A172 (cell line): ENCODE measurements at places on chromosomes 12 and 14.

DNA sequence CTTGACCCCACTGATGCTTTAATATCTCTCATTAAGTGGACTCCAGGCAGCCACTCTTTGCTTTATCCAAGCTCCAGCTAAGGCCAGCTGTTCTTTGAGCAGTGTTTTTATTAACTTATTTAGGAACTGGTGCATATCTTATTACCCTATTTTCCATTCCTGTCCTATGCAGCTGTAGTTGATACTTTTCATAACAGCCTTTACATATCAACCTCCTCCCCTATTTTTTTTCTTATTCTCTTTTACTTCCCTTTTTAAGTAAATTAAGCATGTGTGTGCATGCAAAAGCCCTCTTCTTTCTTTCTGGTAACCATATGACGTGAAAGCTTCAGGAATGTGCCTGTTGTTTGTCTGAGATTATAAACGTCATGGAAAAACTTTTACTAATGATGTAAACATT is 121.2 kb downstream of the PTPRQ start:
- DNase-seq, result no peak

DNA sequence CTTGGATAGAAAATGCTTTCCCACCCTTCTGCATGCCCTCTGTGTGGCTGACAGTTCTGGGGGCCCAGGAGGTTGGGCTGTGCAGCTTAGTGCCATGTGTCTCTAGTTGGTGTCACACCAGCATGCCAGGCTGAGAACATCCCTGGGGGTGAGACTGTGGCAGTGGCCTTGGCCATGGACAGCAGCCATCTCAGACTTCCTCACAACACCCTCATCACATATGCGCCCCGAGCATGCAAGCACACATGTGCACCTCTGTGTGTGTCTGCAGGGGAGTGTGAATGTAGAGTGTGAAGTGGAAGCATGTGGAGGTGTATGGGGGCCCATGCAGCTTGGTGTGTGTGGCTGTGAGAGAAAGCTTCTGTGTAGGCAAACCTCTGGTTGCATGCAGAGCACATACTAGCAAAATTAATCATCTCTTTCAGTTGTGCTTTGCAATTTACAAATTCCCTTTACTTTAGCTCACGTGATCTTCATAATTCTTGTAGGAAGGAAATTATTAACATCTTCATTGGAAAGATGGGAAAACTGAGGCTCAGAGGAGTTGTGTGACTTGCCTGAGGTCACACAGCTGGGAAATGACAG is 8.4 kb downstream of the ASIC1 start:
- no peak for DNase-seq

GRCh38 chr12:112514926-112515642 is 96.3 kb downstream of the PTPN11 start:
- DNase-seq, result no peak

DNA sequence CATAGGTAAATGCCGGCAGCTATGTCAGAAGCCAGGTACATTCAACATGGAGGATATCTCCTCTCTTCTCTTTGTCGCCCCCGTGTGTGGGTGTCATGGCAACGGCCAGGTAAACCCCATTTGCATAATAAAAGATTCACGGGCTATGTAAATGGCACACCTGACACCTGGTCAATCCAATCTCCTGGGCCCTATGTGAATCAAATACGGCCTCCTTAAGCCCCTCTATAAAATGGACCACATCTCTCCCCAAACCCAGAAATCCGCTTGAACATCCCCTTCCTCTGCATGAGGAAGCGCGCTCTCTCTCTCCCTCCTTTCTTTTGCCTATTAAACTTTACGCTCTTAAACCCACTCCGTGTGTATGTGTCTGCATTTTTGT is 363.7 kb downstream of the SOX5 start:
- DNase-seq, result no peak

GRCh38 chr12:62783881-62784280 is 151.1 kb downstream of the PPM1H start:
- no peak for DNase-seq

- no peak for DNase-seq
Measured at GRCh38 chr12:5317556-5317955, 114.4 kb upstream of the NTF3 start.

DNA sequence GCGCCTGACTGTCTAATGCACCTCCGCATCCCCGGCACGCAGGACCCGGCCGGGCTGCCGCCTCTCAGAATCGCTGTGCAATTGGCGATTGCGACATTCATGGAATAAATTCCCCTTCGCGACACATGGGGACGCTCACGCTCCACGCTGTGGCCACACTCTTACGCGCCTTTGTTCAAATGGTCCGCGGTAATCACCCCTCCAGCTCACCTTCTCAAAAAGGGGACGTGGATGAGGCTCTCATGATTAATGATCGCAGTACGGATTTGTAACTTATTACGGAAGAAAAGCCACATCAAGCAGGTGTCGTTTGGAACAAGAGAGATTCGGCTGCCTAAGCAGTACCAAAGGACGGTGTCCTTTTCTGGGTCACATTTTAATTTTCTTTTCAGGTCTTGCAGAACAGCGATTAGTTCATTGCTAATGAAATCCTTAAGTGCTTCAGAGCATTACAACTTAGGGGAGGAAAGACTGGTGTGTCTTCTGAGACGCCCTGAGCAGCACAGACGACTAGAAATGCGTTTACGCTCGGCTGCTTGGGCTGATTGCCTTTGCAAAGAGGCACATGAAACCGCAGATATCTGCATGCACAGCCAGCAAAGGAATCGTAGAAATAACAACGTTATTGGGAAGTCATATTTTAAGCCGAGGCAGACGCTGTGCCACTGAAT is 37.3 kb upstream of the ADGRD1 start:
- peak; percentile 17 for DNase-seq

DNA sequence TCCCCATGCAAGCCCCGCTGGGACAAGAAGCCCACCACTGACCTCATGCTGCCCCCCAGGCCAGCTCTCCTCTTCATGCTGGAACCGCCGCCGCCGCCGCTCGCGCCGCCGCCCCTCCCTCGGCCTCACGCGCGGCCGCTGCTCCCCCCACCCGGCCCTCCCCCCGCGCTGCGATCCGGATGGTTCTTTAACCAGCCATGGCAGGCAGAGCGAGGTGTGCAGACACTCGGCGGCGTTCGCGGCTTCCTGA is at the start of gene DCAF5:
DCAF5 (minus strand) TSS at position 218 of the 250 bp plus-strand sequence; CDS start at position 77, 141 bp downstream.
- DNase-seq, result peak; percentile 76

DNA sequence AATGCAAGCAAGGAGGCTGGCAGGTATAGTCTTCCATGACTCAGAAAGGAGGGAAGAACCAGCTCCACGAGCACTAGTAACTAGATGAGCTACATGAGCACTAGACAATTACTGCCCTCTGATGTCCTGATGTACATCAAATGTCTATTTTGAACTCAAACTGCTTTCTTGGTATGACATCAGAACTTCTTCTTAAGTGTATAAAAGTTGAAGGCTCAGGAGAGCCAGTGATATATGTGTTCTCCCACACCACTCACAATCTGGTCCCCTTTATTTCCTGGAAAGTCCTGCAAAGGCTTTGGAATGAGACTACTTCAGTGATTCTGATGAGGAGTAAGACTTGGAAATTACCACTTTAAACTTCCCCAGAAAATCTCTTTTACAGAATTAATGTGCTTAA is 18.5 kb upstream of the DHRS7 start:
- peak; percentile 20 for DNase-seq

DNA sequence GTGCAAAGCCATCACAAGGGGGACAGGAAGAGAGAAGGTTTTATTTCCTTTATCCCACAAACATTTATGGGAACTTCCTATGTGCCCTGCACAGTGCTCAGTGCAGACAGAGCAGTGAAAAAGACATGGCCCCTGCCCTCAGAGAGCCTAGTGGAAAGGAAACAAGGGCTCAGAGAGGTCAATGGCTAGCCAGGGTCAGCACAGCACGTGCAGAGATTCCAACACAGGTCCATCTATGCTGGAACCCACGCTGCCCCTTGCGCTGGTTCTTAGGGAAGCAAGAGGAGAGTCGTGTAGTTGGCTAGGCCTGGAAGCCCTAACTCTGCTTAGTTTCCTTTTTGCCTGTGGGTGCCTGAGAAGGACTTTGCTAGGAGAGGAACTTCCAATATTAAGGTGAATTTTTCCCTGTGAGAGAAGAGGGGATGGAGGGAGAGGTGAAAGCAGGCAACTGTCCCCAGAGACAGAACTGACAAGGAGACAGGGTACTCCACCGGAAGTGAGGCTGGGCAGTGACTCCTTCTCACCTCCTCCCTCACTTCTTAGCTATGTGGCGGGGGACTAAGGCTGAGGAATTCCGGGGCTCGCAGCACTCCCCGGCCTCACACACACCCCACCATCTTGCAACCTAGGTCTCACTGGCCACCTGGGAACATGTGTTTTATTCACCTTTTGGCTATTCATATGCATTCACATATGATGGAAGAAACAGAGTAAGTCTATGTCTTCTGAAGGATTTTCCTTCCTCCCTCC is 12.1 kb upstream of the GPX2 start:
- no peak for DNase-seq

DNA sequence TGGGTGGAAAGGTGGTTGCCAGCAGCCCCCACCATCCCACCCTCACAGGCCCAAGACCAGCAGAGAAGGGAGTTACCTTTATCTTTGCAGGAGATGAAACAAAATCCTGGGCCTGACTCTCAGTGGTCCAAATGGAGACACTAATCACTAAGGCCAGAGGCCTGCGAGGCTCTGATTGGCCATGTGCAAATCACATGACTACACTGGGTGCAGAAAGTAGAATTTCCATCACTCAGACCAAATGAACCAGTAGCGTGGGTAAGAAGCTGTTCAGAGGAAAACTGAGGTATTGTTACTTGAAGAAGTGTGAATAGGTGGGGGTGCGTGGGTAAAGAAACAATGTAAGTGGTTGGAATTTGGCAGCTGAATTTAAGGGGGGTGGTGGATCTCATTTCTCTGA is 20.2 kb upstream of the PPP1CC start:
- DNase-seq, result no peak

DNA sequence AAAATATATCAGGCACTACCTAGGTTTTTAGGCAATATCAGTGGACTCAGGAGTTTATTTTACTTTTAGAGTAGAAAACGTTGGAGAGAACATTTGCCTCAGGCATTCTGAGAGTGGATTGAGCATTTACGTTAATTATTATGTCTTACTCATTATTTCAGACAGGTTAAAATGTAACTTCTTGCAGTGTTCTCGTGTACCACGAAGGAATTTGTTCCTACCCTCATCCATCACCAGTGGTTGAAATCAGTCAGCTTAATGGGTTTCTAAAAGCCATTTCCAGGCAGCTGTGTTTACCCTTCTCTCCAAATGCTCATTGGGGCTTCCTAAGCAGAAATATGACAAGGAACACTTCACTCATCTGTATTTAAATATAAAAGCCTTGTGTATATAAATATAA is 9.1 kb upstream of the LDHB start:
- DNase-seq, result no peak

DNA sequence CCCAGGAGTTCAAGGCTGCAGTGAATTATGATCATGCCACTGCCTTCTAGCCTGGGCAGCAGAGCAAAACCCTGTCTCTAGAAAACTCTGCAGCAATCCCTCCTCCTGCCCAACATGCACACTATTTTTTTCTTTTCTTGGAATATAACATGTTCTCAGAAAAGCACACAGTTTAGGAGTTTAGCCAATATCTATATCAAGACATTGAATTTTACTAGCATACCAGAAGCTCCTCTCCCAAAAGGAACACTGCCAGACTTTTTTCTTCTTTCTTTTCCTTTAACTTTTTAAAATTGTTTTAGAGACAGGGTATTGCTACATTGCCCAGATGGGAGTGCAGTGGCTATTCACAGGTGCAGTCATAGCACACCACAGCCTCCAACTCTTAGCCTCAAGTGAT is 107.1 kb upstream of the AEBP2 start:
- no peak for DNase-seq

GRCh38 chr12:117555889-117556288 is 194.5 kb upstream of the NOS1 start:
- no peak for DNase-seq

DNA sequence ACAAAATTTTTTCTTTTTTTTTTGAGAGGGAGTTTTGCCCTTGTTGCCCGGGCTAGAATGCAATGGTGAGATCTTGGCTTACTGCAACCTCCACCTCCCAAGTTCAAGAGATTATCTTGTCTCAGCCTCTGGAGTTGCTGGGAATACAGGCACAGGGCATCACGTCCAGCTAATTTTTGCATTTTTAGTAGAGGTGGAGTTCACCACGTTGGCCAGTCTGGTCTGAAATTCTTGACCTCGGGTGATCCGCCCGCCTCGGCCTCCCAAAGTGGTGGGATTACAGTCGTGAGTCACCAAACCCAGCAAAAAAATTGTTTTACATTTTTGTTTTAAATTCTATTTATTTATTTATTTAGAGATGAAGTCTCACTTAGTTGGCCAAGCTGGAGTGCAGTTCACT is 4.7 kb upstream of the SLC2A14 start:
- no peak for DNase-seq

- no peak for DNase-seq
Measured at GRCh38 chr12:57106021-57106708, 5.0 kb downstream of the STAT6 start.

DNA sequence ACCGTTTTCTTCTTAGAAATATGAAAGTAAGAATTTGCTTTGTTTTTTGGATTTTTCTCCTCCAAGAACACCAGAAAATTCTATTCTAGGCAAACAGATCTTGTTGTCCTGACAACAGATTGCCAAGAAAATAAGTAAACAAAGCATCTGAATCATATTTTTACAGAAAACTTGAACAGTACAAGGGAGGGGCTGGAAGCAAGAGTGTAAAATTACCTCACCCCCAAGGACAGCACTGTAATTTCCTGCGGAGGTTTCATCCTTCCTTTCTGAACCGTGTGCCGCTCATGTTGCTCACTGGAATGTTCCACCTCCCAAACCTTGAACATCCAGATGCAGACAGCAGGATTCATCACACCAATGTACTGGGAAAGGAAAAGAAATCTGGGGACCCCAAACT is 5.4 kb upstream of the CAMKK2 start:
- no peak for DNase-seq

GRCh38 chr12:13853471-13853870 is 127.9 kb downstream of the GRIN2B start:
- DNase-seq, result no peak

GRCh38 chr14:100589071-100589759 is 2.0 kb upstream of the BEGAIN start:
- DNase-seq, result no peak

DNA sequence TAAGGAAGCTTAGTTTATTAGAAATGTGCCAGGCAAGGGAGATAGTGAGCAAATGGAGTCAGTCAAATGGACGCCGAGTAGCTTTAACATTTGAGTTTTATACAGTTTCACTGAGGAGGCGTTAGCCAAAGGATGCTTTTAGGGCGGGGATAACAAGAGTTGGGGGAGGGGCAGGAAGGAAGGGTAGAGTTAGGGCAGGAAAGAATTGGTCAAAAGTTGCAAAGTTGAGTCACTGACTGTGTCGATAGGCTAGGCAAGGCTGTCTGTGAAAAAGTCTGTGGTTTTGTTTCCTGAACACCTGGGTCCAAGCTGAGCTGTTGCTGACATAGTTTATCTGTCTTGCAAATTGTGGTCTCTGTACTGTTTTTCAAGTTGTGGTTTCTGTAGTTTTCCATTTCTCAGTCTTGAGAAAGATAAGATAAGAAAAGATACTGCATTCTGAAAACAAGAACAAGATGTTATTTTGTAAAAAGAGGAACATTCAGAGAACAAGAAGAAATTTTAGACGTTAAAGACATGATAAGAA is 62.6 kb upstream of the RESF1 start:
- peak; percentile 95 for DNase-seq

- DNase-seq, result no peak
Measured at GRCh38 chr14:96252323-96252998, 3.5 kb upstream of the BDKRB1 start.

- no peak for DNase-seq
Measured at GRCh38 chr14:81437244-81437643, 37.1 kb upstream of the STON2 start.

- DNase-seq, result no peak
Measured at GRCh38 chr12:109571773-109572505, 1.4 kb downstream of the MMAB start.
